Stimulated activated CD4-positive, alpha-beta T cell treated with anti-CD3 and anti-CD28 coated beads, Interleukin-2, amount 100 ng/mL, for 24 hours (primary cell): ENCODE measurements at places on chromosomes 7 and 10.

- peak; percentile 67 for DNase-seq
These were observed at the start of gene PALD1 for GRCh38 chr10:70478191-70479164. TSS of gene PALD1 (plus strand) at chr10:70478767. CDS start at chr10:70525952, 47,185 bp downstream.

DNA sequence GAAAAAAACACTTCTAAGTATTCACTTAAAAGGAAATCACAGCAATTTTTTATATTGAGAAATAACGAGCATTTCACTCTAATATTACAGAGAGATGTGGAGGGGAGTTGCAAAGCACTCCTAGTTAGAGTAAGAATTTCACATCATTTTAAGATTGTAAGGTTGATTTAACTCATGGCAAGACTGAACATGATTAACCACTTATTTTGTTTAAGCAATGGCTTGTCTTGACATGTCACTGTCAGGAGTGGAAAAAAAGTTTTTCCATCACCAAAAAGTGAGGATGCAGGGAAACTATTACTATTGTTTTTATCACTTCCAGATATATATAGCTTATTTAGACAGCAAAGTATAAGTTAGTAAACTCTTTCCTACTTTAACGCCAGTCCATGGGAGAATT is 27.1 kb downstream of the CD36 start:
- DNase-seq: no peak

DNA sequence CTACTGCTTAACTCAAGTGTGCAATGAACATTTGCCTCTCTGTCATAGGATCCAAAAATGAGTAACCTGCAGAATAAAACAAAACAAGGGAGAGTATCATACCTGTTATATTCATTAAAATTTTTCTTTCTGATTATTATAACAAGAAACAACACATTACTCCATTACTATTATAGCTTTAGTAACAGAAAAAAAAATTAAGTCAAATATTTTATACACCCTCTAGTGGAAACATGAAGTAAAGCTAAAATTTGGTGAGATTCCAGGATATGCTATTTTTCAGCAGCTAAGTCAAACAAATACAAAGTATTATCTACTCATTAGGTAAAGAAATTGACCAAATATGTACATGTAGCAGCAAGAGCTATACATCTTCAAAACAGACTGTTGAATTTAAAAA is 56.3 kb downstream of the PDZD8 start:
- DNase-seq: no peak

DNA sequence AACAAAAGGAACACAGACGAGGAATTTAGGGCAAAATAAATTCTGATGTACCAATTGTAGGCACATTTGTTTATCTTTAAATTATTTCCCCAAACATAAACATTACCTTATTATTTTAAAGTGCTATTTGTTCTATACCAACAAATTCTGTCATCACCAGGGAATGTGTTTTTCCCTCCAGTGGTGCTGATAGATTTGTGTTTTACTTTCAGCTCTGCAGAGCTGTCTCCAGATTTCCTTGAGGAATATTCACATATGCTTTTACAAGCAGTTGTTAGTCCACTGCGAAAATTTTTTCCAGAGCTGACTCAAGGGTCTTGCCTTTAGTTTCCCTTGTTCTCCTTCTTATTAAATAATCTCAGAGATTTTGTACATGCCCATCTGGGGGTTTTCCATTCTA is 362.8 kb downstream of the PHF14 start:
- DNase-seq: no peak

DNA sequence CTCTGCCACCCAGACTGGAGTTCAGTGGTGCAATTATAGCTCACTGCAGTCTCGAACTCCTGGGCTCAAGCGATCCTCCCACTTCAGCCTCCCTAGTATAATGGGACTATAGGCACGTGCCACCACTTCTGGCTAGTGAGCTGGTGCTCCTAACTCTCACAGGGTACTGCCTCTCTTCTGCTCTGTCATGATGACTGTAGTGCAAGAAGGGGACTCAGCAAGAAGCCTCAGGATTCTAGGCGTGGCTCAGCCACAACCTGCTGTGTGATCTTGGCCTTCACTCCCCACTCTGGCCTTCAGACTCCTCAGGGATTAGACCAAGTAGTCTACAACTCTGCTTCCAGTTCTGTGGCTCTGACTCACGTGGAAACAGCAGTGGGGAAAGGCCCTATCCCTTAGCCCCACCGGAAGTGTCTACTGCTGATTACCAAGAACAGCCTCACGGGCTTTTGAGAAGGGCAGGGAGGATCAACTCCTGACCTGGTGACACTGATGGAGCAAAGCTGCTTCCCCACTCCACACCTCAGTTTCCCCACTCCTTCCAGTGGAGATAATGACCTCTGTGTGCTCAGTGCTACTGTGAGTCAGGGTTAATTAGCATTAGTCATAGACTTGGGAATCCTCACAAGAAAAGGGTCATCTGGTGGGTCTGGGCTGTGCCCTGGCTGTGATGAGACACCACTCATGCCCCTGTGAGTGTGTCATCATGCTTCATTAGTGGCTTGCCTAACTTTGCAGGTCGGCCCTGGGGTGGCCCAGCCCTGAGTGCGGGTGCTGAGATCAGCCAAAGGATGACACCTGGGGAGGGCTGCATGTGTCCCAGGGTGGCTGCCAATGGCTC is 41.1 kb downstream of the ZC3HC1 start:
- peak; percentile 17 for DNase-seq

DNA sequence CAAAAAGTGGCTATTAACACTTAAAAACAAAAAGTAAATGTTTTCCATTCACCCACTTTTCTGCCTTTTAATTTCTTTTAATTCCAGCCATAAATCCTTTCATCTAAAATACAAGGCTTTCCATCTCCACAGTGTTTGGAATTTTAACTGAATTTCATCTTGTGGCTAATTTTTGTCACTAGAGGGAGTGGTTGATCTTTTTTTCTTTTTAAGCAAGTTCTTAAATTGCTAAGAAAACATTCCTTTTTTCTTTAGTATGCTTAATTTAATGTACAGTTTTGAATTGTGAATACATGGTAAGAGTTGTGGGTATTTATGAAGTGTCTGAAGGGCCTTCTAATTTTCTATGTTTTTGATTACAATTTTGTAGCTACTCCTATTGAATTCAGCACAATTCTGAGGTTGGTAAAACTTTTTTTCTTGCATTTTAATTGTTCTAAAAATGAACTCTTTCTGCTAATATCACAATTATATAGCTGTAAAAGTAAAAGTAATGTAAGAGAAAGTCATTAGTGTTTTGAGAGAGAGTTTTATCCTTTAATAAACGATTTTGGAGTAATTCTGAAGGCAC is 54.9 kb upstream of the ANK3 start:
- no peak for DNase-seq

GRCh38 chr10:127972751-127973357 is 66.0 kb downstream of the PTPRE start:
- DNase-seq: no peak

- DNase-seq: peak; percentile 79
These were observed 2.2 kb downstream of the NPM3 start for GRCh38 chr10:101780818-101781654.

- no peak for DNase-seq
These were observed 14.9 kb downstream of the ADCY1 start for GRCh38 chr7:45589061-45589460.

DNA sequence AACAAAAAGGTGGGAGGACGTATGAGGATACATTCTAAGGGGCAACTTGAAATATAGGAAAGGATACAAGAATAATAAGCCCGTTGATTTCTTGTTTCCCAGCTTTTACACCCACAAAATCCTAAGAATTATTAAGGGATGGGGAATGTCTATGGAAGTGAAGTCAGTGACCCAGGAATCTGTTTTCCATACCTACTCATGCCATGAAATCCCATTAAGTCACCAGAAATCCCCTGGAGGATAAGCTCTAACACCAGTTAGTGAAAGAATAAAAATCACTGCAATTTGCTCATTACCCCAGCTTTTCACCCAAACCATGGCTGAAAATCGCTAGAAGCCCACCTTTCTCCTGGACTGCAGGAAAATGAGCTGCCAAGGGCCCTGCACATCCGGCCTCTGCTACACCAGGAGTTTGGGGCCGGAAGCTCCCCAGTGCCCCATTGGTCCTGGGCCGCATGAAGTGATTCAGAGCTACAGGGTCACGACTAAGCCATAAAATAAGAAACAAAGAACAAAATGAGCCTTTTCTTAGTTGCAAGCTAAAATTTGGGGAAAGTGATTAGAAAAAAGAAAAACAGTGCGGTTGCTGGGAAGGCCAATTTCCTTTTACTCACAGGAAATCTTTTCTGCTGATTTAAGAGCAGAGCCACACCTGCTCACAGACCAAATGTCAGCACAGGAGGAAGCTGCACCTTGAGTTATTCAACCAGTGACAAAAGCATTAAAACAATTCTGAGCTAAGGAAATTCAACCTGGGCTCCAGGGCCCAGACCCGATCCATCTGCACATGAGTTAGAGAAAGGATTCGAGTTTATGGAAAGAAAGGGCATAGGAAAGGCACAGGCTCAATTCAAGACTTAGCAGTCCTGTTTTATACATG is 40.3 kb downstream of the HIPK2 start:
- DNase-seq: peak; percentile 35

GRCh38 chr10:70851597-70852475 is 36.1 kb downstream of the SGPL1 start:
- no peak for DNase-seq

DNA sequence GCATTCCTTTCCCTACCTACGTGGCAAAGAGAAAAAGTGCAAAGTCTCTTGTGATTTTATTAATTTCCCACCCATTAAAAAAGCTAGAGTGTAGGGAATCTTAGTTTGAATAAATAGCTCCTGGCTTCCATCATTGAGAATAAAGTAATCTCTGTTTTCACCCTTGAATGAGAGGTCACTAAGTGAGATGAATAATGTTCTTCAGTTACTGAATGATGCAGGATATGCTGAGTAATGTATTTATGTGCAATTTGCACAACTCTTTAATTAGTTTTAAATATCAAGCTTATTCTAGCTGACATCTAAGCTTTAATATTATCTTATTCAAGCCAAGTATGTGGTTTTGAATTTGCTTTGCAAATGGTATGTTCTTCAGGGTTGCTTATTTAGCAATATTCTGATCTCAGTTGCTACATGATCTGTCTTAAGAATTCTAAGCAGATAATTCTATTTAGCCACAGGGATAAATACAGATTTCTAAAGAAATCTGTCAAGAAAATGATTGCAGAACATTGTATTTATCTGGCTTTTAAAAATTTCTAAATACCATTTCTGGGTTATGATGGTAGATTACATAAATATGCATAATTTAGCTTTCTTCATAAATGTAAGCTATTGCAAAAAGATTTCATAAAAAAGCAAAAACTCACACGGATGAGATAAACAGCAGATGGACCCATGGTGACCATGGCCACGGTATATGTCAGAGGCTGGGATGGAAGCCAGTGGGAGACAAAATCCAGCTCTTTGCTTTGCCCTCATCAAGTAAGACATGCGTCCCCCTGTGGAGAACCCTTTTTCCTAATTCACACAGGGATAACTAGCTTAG is 141.0 kb downstream of the MACC1 start:
- no peak for DNase-seq
